Activated CD4-positive, alpha-beta memory T cell treated with anti-CD3 and anti-CD28 coated beads for 36 hours (primary cell): ENCODE measurements at places on chromosomes 2 and 18.

- DNase-seq: no peak
Measured at GRCh38 chr18:59672235-59672711, 24.9 kb downstream of the CCBE1 start.

- DNase-seq: no peak
Measured at GRCh38 chr2:224799691-224800090, 83.5 kb upstream of the CCDC195 start.

GRCh38 chr2:11330457-11331142, 13.8 kb downstream of the ROCK2 start:
- no peak for DNase-seq

- DNase-seq: no peak
Measured at GRCh38 chr2:99715956-99716355, 226.1 kb upstream of the REV1 start.

DNA sequence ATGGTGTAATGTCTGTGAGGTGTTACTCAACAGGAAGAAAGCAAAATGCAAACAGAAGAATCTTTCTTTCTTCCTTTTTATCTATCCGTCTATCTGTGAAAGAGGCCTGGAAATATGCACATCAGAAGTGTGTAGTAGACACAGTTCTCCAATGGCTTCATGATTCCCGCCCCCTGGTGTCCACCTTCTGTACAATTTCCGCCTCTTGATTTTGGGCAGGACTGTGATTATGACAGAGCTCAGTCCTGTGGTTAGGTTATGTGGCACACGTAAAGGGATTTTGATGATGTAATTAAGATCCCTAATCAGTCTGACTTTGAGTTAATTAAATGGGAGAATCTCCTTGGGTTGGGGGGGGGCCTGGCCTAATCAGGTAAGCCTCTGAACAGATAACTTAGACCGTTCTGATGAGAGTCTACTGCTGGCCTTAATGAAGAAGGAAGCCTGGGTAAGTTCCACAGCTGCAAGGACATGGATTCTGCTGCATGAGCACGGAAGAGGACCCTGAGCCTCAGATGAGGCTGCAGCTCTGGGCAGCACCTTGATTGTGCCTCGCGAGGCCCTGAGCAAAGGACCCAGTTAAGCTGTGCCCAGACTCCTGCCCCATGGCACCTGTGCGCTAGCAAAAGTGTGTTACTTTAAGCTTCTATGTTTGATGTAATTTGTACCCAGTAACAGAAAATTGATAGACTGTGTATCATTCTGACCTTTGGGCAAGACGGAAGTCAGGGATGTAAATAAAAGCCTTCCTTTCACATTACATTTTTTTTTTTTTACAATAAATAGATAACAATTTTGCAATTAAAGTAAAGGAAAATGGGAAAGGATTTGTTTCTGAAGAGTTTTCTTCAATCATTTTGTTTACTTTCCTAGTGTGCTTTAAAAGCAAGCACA, 11.3 kb upstream of the KCNF1 start:
- DNase-seq: peak; percentile 22
